Osteoblast (primary cell): ENCODE measurements at places on chromosomes 12 and 14. TPM values are rescaled to one million over a fixed set of nuclear protein-coding genes. Genes with fewer than 3 reads are reported as not detected.

HCFC2 gene
- total RNA-seq = 25.7 and 27.7 TPM in 2 replicates

PITPNM2 gene
- total RNA-seq = 3.3 and 6.5 TPM in 2 replicates

CMTM5 gene
- not detected in 2 replicates for total RNA-seq

TRIAP1 gene
- 19.2 and 19.9 TPM in 2 replicates for total RNA-seq

WIF1 gene
- total RNA-seq = under 0.01 TPM in 1 of 2 replicates, not detected in the other
